ENCODE measurements at places on chromosomes 4 and X.

DNA sequence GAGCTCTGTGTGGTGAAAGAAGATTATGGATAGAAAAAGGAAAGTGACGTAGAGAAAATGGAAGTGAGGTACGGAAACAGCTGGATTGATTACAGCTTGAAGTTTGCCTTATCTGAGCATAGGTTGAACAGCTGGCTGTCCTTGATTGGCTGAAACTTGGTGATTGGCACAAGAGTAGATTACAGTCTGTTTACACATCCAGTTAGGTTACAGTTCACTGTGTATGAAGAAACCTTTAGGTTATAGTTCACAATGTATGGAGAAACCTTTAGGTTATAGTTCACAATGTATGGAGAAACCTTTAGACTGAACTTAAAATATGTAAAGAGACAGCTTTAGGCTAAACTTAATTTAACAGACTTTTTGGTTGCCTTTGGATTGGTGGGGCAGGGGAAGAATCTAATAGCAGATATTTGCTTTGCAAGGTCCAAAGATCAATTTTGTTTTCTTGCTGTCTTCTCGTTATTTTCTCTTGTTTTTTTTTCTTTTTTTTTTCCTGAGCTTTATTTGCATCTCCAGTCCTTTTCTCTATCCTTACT is 15.6 kb upstream of the ART3 start:
- no peak for DNase-seq

DNA sequence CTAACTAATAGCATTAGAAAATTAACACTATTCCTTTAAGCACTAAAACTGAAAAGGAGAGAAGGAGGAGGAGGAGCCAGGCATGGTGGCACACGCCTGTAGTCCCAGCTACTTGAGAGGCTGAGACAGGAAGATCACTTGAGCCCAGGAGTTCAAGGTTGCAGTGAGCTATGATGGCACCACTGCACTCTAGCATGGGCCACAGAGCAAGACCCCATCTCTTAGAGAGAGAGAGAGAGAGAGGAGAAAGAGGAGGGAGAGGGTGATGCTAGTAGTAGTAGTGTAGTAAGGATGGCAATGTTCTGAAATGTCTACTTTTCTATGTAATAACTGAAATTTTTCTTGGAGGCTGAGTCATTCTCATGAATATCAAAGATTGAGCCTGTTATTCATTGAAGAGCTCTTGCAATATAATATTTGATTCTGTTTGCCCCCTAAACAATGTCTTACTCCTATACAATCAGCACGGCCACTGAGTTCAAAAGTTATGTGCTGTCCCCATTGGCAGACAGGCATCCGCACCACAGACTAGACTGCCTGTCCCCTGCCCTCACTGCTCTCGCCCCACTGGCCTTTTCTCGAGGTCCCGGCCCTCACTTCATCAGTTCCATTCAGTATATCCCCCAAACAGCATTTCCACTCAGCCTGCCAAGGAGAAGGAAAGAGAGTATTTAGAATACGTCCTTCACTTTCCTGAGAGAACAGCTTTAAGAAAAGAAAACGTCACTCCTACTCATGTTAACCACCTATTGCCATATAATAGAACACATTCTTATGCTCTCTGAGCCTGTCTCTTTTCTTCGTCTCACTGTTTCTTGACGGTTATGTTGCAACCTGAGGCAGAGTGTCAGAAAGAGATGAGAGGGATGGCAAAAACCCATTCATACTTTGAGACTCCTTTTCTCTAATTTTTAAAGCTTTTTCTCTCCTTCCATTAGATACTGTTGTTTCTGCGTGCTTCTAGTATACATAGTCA is 238.1 kb downstream of the PALLD start:
- no peak for DNase-seq

- no peak for DNase-seq
These were observed 641.8 kb downstream of the FSTL5 start for GRCh38 chr4:161522031-161522430.

GRCh38 chrX:111170017-111170416 is 74.0 kb downstream of the PAK3 start:
- no peak for DNase-seq

DNA sequence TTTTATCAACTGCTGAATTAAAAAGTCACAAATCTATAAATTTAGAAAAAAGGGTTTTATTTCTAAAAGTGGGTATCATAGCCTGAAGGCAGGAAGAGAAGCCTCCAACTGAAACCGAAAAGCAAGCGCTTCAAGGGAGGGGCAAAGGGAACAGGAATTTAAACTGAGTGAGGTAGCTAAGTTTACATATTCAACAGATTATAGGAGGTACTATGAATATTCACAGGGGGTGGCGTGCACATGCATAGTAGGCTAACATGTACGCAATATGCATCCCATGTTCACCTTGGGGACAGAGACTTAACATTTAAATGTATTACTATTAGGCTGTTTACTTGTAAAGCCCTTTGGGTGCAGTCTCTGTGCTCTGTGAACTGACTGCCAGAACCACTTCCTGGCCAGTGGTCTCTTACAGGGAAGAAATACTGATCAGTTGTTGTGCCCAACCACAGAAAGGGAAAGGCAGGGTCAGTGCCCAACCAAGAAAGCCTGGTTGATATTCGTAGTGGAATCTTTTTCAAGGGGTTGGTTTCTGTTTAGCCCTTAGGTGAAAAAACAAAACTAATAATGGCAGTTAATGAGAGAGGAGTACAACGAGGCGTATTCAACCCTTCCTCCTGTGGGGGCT is 168.7 kb upstream of the GALNTL6 start:
- no peak for DNase-seq
